ENCODE measurements at places on chromosomes 1 and 21.

DNA sequence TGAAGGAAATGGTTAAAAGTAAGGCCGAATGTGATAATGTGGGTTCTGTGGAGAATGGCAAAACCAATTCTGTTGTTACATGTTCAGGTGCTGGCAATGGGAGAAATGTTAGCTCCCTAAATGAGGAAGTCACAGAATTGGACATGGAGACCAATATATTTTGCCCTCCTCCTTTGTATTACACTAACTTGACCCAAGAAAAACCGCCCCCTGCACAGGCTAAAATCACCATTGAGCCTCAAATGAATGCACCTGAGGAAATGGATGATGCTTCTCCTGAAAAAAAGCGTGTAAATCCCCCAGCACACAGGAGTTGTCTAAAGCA lies 932 bp downstream of the MAP10 start:
- no peak for DNase-seq

GRCh38 chr1:85363521-85363920 lies 87.1 kb upstream of the BCL10 start:
- DNase-seq = no peak

GRCh38 chr1:232676307-232676706 lies 46.4 kb upstream of the SIPA1L2 start:
- DNase-seq = no peak

- no peak for DNase-seq
These were observed 1.3 kb downstream of the GIPC2 start for GRCh38 chr1:78047106-78047505.

DNA sequence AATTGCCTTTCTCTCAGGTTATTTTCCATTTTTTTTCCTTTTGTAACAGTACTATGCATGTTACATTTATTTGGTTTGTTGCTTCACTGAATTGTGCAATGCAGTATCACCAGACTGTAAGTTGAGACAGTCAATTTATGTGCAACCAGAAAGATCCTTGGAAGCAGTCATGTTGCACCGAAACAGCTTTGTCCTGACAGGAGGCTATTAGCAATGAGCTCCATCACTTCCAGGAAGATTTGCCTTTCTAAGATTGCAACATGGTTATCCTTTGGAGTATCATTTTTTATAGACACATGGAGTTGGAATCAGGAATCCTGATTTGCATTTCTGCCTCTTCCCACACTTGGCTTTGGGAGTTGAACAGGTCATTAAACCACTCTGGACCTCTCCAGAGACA lies 84.5 kb upstream of the ST6GALNAC5 start:
- no peak for DNase-seq
